ENCODE measurements at places on chromosomes 12 and 14. TPM values are rescaled to one million over a fixed set of nuclear protein-coding genes. Genes with fewer than 3 reads are reported as not detected.

The HOXC12 gene
- total RNA-seq = not detected

The RBM19 gene
- 13.7 TPM for total RNA-seq

The ISM2 gene
- 0.14 TPM for total RNA-seq

The GPD1 gene
- not detected for total RNA-seq

The USP44 gene
- 13.8 TPM for total RNA-seq

The CTSG gene
- total RNA-seq = not detected

The HOXC10 gene
- total RNA-seq = 0.43 TPM

The LYSET gene
- 7.5 TPM for total RNA-seq

The OTUB2 gene
- 0.85 TPM for total RNA-seq
